ENCODE measurements at places on chromosomes 1 and 21. TPM values are rescaled to one million over a fixed set of nuclear protein-coding genes. Genes with fewer than 3 reads are reported as not detected.

GRCh38 chr1:156677616-156678596 is 699 bp upstream of the NES start:
- DNase-seq, result no peak

DNA sequence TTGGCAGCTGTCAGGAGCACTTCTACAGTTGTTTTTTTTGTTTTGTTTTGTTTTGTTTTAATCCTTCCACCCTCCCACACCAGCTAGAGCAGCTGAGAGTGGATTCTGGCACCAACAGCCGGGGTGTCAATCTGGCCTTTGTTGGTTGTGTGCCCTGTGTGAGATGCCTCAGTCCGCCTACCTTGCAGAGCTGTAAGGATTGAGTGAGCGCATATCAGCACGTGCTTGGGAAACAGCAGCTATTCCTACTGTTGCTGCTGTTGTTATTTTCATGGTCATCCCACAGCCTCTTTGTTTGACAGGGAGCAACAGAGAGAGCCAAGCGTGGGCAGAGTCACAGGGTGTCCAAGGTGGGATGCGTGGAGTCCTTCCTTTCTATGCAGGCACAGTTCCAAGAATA is 50.4 kb downstream of the PGBD5 start:
- no peak for DNase-seq

- no peak for DNase-seq
Measured at GRCh38 chr1:17198476-17199258, 6.3 kb upstream of the PADI1 start.

DNA sequence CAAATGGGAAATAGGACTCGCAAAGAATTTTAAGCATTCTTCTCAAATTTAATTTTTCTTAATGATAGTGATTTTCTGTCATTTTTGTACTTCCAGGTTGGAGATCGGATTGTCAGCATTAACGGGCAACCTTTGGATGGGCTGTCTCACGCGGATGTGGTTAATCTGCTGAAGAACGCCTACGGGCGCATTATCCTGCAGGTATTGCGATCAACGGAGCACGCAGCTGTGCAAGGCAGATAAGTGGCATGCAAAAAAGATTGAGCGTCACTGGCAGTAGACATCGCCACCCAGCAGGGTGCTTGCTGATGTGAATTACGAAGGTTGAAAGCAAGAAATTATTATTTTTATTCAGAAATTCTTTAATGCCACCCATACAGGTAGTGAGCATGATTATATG is 65.9 kb upstream of the L1TD1 start:
- no peak for DNase-seq

DNA sequence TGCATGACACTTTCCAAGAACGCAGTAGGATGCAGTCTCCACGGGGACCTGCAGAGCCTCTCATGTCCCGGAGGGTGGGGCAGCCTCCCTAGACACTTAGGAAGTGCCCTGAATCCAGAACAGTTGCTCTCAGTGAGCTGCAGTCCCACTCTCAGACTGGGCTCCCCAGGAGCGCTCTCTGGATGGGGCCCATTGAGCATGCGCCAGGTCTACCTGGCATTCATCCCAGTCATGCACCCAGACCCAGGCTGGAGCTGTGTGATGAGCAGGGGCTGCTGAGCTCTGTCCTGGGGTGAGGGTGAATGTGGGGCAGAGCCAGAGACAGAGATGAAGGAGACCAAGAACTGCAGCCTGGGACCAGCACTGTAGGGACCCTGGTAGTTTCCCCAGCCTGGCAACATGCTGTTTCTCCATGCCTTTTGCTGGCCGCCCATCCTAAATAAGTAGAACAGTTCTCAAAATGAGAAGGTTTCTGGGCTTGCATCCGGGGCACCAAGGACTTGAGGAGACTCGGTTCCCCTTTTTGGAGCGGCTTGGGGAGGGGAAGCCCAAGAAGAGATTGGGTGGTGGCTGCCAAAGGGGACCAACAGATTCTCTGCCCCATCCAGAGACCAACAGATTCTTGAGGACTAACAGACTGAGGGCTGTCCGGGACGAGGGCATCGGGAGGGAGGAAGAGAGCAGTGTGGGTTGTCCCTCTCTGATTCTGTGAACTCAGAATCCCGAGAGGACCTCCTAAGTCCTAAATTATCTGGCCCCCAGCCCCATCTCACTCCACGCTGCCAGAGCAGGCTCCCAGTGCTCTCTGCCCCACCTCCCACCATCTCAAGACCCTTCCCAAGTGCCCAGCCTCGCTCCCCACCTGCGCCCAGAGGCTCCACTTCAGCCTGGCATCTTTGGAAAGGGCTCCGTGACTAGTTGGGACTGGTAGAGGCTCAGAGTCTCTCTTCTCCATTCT is 1.0 kb upstream of the PGLYRP4 start:
- no peak for DNase-seq

DNA sequence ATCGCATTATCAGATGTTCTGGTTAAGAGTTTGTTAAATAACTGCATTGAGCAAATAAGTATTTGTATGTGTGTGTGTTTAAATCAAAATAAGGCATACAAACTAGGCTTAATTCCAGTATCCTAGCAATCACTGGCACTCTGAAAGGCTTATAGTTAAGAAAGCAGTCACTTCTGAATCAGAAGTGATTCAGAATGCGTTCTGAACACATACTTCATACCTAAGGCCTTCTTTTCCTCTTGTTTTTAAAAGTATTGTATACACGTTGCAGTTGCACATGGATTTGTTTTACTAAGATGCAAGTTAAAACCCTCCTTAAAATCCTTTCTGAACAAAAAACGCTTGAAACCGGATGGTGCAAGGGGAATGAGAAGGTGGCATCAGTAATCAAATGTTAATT is 238.4 kb upstream of the DMRTA2 start:
- no peak for DNase-seq

DNA sequence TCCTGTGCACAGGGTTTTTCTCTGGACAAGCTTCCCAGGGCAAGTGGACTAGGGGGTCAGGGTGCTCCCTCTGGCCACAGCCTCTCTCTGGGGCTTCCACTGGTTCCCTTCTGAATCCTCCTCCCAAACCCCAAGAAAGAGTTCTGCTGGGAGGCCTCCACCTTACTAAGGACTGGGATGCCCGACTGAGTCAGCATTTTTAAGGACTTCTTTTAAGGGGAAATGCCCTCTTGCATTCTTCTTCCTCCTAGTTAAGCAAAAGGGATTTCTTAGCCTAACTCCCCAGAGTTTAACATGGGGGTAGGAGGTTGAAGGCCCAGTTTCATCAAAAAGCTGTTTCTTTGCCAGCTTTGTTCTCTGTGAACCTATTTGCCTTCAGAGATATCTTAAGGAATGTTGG is 99.7 kb upstream of the KRTAP19-8 start:
- no peak for DNase-seq

- no peak for DNase-seq
Measured at GRCh38 chr1:27885114-27885528, 12.8 kb downstream of the THEMIS2 start.

- DNase-seq, result no peak
Measured at GRCh38 chr1:231390071-231390470, 32.0 kb downstream of the EGLN1 start.

DNA sequence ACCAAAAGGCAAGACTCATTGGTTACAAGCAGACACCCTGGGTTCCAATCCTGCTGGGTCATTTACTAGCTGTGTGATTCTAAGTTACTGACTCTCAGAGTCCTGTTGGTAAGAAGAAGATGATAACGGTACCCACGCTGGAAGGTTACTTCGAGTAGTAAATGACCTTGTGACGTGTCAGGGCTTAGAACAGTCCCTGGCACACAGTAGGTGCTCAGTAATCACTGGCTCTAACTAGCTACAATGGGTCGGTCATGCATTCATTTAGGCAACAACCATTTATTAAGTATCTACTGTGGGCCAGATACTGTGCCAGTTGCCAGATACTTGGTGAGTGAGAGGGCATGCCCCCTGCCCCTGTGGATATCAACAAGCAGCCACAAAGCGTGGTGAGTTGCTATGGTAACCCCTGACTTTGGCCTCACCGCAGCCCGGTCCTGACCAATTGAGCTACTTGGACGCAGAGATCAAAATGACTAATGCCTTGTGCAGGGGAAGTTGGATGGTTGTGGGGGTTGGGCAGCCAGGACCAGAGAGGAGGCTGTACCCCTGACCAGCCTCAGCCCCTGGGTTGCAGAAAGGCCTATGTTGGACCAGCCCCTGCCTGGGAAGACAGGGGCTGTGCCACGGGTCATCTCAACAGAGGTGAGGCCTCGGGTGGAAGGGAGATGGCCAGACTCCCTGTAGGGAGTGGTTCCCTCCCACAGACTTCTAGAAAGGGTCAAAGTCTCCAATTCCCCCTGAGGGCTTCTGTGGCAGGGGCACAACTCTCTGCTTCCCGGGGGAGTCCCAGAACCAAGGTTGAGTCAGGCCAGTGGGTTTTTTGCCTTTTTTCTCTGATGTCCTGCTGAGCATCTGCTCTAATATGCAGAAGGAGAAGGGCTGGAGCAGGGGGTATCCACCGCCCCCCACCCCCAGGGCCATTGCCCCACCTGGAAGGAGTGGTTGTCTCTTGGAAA is 16.0 kb downstream of the DHRS3 start:
- DNase-seq, result no peak

DNA sequence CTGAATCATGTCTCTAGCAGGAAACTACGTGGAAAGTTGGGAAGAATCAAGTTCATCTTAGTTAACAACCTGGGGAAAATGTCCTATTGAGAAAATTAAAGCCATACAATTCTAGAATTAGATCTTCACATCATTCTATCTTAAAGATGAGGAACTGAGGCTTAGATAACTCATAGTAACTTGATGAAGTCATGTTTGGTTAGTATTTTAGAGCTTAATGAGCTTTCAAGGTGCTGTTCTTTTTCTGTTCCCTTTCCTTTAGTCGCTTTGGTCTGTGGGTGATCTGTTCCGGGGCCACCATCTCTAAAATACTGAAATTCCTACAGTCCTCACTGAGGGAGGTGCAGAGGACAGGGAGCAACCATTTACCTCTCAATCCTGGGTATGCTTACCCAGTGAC is 4.3 kb upstream of the GLUL start:
- no peak for DNase-seq

DNA sequence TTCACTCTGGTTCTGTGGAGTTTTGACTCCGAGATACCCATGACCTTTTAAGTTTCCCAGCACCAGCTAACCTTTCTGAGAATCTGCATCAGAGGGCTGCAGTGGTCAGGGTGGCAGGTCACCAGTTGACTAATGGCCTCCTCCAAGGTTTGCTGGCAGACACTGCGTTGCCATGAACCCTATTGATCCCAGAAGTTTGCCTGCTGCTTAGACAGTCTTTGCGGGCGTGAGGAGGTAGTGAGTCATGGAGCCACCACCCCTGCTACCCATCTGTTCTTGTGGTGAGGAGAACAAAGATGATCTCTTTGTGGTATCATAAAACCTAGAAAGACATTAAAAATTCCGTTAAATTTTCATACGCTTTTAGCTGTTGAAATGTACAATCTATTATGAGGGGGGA is 180.4 kb downstream of the FGGY start:
- no peak for DNase-seq

Gene USH2A
- 0.01 TPM for polyA plus RNA-seq

DNA sequence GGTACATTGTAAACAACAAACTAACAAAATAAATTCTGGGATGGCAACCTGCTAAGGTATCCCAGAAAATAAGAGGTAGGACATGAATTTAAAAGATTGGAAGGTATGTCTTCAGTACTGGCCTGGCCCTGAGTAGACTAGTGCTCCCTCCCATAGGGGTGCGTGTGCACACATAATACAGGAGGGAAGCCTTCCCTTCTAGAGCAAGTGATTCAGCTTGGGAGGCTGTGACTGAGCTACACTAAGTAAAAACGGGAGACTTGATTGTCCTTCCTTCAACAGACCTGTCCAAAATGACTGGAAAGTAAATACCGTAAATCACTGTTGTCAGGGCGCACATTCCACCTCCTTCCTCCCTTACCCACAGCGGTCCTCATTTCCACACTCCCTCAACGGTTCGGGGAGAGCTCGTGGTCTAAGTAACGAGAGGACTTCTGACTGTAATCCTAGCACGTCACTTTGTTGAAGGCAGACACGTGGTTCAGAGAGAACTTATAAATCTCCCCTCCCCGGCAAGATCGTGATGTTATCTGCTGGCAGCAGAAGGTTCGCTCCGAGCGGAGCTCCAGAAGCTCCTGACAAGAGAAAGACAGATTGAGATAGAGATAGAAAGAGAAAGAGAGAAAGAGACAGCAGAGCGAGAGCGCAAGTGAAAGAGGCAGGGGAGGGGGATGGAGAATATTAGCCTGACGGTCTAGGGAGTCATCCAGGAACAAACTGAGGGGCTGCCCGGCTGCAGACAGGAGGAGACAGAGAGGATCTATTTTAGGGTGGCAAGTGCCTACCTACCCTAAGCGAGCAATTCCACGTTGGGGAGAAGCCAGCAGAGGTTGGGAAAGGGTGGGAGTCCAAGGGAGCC is at the start of gene TGFB2:
TGFB2 (plus strand) TSS at position 523 of the 859 bp plus-strand sequence. CDS start 1,366 bp downstream, outside the sequence.
- DNase-seq, result no peak

- no peak for DNase-seq
Measured at GRCh38 chr1:198913667-198914066, 274.8 kb downstream of the PTPRC start.

DNA sequence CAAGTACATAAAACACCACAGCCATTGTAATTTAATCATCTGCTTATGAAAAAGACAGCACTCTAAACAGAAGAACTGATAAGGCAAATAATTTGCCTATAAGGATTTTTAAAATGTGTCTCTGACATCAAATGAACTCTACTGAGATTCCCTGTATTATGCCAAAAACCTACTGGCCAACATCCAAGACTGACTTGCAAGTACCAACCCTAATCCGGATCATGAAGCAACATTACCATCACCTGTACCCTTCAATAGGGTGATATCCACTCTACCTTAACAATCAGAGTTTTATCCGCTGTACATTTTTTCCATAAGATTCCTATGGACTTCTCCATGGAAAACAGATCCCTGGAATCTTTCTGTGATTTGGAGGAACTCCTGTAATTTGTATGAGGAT is 4.6 kb downstream of the RGS7 start:
- DNase-seq, result no peak

DNA sequence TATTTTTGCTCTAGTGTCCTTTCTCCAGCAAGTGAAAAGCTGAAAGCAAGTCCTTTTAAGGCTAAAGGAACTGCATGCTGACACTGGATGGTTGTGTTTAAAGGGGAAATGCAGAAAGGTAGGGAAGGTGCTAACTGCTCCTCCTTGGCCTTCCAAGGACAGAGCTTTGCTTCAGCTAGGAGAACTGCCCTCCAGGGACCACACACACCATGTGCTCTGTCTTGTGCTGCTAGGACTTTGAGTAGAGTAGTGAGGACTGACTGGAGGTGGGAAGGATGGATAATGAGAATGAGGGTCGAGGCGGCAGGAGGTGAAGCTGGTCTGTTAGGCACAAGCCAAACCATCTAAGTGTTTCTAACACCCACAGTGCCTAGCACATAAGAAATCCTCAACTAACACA is 77.9 kb downstream of the WDR3 start:
- no peak for DNase-seq

Gene MATN1
- polyA plus RNA-seq, result 0.09 TPM

Gene GNPAT
- 56.1 TPM for polyA plus RNA-seq

GRCh38 chr21:42579456-42580075 is 65.9 kb downstream of the SLC37A1 start:
- DNase-seq, result no peak
